Stimulated activated CD8-positive, alpha-beta memory T cell treated with anti-CD3 and anti-CD28 coated beads, Interleukin-12 subunit alpha, Interleukin-12 subunit beta, amount 100 ng/mL, for 4 hours (primary cell): ENCODE measurements at places on chromosomes 3 and 15.

DNA sequence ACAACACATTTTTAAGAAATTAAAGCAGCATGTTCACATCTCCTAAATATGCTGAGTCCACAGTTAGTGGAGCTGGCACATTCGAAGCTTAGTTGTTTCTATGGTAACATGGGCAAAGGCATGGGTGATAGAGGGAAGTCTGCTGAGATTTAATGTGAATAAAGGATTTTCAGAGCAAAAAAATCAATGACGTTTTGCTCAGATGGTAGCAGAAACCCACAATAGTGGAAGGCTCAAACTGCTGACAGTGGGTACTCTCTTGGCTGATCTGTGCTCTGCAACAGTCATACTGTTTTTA lies 795.1 kb upstream of the ARPP21 start:
- DNase-seq, result no peak

GRCh38 chr3:159711560-159712333 lies 276.9 kb upstream of the IL12A start:
- DNase-seq, result no peak

GRCh38 chr3:197700095-197700494 lies 36.6 kb downstream of the RUBCN start:
- no peak for DNase-seq

DNA sequence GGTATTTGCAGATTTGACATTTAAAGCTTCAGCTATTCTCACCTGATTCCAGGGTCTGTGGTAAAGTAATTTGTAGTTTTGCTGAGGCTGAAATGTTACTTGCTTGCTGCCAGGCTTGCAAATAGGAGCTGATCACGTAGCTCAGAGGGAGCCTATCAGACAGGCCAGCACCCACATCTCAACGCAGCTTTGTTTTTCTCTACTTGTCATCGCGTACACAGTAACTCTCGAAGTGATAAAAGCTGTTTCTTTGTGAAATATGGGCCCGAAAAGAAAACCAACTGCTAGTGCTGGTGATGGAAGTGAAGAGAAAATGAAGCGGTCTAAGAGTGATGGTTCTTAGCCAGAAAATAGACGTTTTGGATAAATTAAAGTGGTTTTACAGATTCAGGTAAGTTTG lies 23.4 kb downstream of the RAB5A start:
- DNase-seq, result no peak

DNA sequence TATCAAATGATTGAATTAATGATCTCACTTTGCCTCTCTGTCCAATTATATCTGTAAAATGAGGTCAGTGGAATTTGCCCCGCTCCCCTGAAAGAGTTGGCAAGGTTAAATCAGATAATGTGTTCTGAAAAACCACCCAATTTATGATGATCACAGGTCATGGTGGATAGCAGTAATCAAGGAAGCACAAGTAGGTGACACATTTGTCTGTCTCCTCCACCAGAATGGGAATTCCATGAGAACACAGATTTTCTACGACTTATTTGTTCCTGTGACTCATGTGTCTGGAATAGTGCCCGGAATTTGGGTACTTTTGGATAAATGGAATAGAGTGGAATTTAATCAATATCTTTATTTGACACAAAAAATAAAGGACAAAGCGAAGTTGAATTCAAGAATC lies 220.9 kb upstream of the SUCLG2 start:
- no peak for DNase-seq

DNA sequence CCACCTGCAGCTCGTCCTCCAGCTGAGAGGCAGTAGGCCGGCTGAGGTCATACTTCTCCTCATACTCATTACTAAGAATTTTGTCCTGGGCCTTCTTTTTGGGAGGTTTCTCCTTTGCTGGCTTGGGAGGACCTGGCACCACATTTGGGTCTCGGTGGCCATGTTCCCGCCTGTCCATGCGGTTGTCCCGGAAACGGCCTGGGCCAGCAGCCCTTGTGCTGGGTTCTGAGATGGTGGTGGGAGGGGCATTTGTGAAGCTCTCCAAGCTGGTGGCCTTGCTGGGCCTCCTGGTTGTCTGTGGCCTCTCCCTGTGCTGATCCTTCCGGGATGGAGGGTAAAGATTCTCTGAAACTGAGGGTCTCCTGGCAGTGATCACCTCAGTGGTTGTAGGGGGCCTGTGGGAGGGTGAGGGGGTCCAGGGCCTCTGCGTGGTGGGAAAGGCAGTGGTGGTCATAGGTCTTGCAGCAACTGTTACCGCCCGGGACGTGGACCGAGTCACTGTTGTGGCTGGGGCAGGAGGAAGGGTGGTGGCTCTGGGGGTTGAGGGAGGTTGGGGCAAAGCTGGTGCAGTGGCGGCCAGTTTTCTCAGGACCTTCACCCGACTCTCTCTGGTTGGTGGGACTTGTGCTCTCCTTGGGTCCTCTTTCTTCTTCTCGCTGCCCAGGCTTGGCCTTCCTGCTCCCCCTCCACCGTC lies 2.5 kb downstream of the CCDC80 start:
- DNase-seq, result no peak

GRCh38 chr3:32553459-32553858 lies 17.2 kb downstream of the DYNC1LI1 start:
- no peak for DNase-seq

DNA sequence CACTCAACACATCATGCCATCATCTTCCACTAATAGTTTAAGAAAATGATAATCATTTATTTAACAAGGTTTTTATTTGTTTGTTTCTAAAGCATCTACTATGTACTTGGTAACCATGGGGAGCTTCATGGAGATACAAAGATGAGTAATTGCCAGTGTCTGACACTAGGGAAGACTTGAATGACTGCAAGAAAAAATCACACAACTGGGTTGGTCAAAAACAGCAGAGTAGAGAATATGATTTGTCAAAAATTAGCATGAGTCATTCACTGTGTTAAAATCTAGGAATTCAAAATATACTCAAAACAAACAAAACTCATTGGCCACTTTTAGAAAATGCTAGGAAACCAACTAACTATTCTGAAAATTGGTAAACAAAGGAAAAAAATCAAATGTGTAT lies 6.3 kb downstream of the BNC1 start:
- no peak for DNase-seq

DNA sequence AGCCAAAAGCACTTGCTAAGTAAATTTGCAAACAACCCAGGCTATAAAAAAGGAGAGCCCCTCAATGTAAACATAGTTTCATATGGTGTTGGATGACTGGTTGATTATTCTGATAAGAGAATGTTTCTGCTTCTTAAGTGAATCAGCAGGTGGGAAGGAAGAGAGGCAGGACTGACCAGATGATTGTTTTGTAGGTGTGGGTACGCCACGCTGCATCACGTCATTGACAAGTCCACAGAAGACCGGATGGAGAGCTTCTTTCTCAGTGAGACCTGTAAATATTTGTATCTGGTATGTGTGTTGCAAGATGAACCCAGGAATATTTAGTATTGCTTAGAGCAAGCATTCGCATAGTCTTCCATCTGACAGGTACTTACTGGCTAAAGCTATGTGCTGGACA lies 23.4 kb downstream of the EDEM1 start:
- DNase-seq, result no peak

GRCh38 chr3:56884387-56884786 lies 82.6 kb upstream of the ARHGEF3 start:
- DNase-seq, result no peak

GRCh38 chr15:43251871-43252250 lies 14.9 kb downstream of the TGM5 start:
- no peak for DNase-seq

DNA sequence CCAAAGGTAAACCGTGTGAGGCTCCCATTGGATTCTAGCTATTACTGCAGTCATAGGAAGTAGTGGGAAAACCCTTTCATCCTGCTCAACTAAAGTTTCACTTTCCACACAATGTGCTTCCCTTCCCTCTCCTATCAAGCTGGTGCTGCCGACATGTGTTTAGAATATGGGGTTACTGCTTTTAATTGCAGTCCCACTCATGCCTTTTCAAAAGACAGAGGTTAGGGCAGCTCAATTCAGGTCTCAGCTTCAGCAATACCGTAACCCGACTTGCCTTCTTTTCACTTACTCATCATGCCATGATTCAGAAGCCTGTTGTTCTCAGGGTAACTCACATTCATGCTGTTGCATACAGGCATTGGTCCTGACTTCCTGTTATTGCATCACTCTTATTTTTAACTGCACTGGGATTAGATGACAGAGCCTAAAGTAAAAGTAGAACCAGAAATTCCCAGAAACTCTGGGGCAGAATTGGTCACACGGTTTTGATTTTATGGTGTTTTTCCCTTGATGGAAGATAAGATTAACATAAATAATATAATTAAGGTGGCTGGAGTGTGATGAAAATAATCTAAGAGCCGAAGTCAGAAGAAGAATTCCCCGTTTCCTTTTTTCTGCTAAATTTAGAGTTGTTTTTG lies 45.7 kb downstream of the C2CD4B start:
- no peak for DNase-seq

- no peak for DNase-seq
Observed at GRCh38 chr3:139970526-139970925, 35.5 kb downstream of the CLSTN2 start.

DNA sequence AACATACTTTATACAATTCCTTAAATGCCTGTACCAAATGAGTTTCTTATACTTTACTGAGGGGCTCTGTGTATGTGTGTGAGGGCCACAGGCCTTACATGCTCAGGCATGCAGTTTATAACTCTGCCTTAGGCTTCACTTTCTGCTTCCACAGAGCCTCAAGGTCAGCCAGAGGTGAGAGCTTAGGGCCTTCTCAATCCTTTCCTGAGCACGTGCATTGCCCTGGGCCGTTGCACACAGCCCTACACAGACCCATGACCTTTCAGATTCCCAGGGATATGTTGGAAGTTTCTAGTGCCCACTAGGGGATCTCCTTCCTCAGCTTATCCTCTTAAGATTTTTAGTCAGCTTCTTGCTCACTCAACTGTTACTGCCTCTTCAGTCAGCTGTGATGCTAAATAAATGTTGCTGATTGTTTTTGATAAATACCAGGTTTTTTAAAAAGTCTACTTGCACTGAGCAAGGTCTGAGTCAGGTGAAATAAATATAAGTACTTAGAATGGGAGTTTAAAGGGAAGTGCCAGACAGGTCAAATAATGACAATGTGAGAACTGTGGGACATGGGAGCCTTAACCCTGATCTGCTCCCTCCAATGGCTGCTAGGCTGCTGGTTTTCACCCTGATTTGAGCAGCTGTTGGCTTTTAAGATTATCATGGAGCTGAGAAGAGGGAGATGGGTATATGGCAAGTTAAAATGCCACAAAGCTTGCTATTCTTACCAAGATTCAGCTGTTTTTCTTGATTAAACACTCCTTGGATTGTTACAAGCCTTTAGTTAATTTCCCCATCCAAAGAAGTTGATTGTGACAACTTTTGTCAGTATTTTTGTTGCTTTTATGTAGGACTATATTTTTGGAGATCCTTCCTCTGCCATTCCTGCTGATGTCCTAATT lies 169.5 kb downstream of the PLD1 start:
- no peak for DNase-seq

GRCh38 chr3:49244581-49245205 lies 32.3 kb downstream of the C3orf62 start:
- no peak for DNase-seq

DNA sequence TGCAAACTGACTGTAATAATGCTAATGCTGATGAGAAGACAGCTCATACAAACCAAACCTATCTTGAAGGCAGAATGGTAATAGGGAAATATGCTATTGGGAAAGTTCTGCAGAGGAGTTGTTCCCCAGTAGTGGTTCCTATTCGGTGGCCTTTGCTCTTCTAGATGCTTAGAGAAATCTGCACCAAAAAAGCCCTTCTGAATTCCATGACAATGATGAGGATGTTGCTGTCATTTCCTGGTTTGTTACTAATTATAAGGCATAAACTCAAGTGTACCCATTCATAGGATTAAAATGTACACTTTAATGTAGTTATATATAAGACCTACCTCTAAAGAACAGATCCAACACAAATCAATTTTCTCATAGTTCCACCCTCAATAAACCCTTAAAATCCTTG lies 30.1 kb downstream of the TOMM70 start:
- no peak for DNase-seq

- DNase-seq, result no peak
Observed at GRCh38 chr3:127222664-127223063, 29.7 kb downstream of the PRR23E start.

- DNase-seq, result no peak
Observed at GRCh38 chr3:81776643-81777042, 15.2 kb upstream of the GBE1 start.

- DNase-seq, result no peak
Observed at GRCh38 chr15:91871837-91872236, 18.3 kb downstream of the SLCO3A1 start.

DNA sequence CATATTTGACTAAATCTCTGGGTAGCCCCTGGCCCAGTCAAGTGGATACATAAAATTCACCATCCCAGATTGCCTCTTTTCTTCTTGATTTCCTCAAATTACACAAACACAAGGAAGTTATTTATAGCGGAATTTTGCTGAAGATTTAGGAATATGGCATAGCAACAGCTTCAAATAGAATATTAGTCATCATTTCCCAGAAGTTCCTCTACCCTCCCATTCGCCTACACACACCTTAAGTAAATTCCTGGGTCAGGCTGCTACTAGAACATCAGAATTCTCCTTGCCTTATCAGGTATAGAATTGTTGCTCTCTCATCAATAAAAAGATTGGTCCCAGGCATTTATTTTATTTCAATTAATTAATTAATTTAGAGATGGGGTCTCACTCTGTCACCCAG lies 31.6 kb downstream of the MESD start:
- DNase-seq, result no peak

DNA sequence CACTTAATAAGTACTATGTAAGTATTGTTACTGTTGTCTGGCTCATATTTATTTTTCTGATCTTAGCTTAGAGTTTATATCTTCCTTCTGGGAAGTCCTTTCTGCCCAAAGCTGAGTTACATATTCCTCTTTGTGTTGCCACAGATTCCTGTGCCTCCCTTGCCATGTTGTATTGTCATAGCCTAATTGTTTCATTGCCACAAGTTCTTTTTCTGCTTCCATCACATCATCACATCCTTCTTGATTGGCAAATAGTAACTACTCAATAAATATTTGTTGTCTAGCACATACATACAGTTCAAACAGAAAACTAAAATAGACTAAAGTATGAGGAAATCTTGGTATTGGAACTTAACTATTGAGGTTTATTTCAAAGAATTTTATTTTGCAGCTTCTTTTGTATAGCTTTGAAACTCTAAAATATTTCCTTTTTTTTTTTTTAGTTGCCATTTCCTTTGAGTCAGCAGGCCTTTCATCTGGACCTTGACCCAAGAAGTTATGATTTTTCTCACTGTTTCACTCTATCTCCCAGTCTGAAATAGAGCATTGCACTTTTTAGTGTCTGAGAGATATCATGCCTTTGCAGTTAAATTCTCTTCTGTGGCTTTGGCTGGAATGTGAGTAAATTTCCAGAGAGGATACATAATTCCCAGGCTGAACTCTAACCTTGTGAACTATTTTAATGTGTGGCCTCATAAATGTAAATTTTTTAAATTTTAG lies 98.2 kb downstream of the ZNF609 start:
- no peak for DNase-seq

GRCh38 chr3:41329881-41330280 lies 130.6 kb downstream of the CTNNB1 start:
- no peak for DNase-seq

DNA sequence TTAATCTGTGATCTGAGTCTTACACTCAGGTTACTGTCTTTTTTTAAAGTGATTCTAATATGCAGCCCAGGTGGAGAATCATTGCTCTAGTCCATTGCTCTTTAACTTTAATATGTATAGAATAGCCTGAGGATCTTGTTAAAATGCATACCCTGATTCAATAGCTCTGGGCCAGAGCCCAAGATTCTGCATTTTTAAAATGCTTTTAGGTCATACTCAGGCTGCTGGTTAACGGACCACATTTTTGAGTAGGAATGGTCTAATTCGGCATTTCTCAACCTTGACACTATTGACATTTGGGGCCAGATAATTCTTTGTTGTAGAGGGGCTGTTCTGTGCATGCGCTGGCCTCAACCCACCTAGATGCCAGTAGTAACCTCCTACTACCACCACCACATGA lies 20.9 kb upstream of the FSTL1 start:
- DNase-seq, result no peak
